ENCODE measurements at places on chromosomes 5 and 9. TPM values are rescaled to one million over a fixed set of nuclear protein-coding genes. Genes with fewer than 3 reads are reported as not detected.

RMRP gene
- total RNA-seq = 13,506 TPM

- no peak for DNase-seq
Observed at GRCh38 chr9:23728736-23729135, 97.3 kb downstream of the ELAVL2 start.

DNA sequence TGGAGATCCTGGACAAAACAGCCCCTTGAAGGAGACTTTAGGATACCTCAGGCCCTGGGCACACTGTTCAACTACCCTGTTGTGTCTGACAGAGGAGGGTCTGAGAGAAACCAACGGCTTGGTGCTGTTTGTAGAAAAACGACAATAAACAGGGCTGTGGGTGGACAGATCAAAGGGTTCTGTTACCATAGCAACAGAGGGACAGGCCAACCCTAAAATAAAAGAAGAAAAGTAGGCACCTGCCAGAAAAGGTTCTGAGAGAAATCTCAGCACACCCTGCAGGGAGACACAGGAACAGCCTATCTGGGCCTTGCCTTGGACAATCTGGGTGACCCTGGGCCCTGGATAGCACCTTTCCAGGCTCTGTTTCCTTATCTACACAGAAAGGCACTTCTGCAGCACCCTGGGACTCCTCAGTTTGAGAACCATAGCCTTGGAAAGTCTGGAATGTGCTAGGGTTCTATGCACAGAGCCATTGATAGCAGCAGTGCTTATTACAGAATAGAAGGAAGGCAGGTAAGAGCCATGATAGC, 104.8 kb upstream of the TBC1D2 start:
- DNase-seq = no peak

GRCh38 chr5:136056771-136057335, 28.1 kb downstream of the TGFBI start:
- DNase-seq = no peak

DNA sequence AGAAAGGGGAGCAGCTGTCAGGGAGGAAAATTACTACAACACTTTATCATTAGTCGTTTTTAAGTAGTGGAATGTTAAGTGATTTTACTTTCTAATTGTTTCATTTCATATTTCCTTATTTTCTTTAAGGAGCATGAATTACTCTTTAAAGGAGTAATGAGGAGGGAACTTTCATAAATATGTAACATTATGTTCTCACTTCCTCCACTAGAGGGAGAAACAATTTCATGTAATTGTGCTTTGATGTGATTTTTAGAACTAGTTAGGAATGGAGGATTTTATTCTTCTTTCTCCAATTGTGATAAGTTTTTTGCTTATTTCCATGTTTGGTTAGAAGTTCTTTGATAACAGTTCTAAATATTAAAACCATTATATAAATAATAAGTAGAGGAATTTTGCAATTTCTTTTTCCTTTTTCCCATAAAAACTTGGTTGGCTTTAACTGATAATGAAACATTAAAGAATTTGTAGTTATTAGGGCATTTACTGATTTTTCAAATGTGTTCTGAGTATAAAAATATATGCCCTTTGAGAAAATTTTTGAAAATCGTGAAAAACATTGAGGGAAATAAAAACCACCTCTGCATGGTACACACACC, 25.6 kb downstream of the CEP78 start:
- no peak for DNase-seq

GRCh38 chr5:40436535-40437237, 243.0 kb upstream of the PTGER4 start:
- DNase-seq = no peak

GABRA6 gene
- total RNA-seq = not detected

GRCh38 chr5:41161271-41161670, 52.1 kb downstream of the C6 start:
- DNase-seq = no peak

- no peak for DNase-seq
Observed at GRCh38 chr5:147911427-147911826, 5.1 kb upstream of the C5orf46 start.

MYMK gene
- not detected for total RNA-seq

DNA sequence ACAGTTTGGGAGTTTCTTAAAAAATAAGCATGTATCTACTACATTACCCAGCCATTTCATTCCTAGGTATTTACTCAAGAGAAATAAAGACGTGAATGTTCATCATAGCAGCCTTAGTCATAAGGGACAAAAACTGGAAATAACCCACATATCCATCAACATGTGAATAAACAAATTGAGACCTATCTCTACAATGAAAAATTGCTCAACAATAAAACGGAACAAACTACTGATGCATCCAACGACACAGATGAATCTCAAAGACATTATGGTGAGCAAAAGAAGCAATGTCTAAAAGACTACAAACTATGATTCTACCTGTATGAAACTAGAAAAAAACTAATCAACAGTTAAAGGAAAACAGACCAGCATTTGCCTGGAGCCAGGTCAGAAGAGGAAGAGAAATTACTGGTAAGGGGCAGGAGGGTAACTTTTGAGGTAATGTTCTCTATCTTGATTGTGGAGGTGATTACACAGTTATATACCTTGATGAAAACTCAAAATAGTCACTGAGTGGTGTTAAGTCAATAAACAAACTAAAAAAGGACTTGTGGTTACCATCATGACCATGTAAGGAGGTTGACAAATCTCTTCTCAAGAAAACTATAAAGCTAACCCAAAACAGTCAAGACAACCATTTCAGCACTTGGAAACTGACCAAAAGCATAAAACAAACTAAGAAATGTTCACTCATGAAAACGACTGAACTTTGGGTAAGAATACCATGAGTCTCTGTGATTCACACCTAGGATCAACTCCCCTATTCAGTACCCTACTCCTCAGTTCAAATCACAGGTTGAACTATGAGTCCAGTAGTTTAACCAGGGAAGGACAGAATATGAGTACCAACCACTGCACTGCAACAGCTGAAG, 10.4 kb downstream of the UIMC1 start:
- no peak for DNase-seq
